Activated CD4-positive, CD25-positive, alpha-beta regulatory T cell treated with anti-CD3 and anti-CD28 coated beads, Interleukin-2, amount 50 U/mL, for 16 hours (primary cell): ENCODE measurements at places on chromosomes 6 and 20.

DNA sequence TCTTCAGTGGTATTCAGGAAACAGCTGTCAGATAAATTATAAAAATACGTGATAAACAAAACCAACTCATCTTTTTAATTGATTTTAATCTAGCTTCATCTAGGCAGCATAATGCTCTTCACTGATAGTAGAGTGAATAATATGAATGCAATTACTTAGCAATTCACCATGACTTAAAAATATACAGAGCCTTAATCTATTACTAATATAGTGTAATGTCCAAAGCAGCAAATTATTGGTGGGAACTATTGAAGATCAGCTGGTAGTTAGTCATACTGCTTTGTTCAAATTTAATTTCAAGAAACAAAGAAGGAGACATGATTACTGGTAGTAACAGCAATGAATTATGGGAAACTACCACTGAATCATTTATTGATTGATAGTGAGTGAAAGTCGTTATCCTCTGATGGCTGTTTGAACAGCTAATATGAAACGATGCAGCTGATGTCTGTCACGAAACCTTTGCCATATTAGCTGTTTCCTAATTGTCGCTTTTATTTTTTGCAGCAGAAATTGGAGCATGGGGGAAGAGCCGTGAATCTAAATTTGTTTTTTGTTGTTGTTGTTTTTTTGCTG is 99.2 kb downstream of the NKAIN2 start:
- no peak for DNase-seq

DNA sequence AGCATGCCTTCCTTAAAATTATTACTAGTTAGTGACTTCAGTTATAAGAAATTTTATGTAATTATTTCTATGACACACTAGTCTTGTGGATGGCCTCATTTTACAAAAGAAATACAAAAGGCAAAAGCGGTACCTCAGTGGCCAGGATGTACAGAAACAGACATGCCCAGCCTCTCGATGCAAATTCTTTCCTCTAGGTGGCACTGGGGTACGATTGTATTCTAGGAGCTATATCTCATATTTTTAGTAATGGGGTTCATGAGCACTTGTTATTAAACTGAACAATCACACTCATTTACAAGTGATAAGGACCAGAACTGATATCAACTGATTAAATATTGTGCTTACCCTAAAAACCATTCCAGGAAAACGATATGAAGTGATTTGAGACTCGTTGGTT is 59.8 kb downstream of the SOD2 start:
- DNase-seq, result no peak

- peak; percentile 21 for DNase-seq
These were observed 95.3 kb upstream of the BHLHE23 start for GRCh38 chr20:63101781-63102720.

- no peak for DNase-seq
These were observed 60.4 kb downstream of the COL19A1 start for GRCh38 chr6:69926745-69927144.

GRCh38 chr20:43492101-43492500 is 15.4 kb upstream of the L3MBTL1 start:
- DNase-seq, result no peak

DNA sequence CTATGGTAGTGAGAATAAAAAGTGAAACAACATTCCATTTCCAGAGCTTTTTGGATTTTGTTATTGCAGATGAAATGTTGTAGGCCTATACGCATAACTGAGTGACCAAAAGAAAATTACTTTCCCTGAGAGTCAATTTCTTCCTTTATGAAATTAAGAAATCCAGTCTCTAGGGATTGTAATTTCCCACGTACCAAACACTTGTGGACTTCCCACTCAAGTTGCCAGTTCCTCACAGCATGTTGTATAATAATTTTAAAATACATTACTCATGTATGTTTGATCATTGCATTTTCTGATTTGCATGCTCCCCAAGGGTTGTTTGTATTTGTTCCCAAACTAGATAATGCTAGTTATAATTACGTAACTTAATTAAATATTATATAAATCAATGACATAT is 12.0 kb upstream of the PRDM1 start:
- DNase-seq, result no peak

GRCh38 chr6:37554480-37554819 is 54.8 kb upstream of the CCDC167 start:
- DNase-seq, result no peak

- no peak for DNase-seq
These were observed 10.3 kb downstream of the KCNK5 start for GRCh38 chr6:39218868-39219567.

GRCh38 chr6:127291495-127291894 is 24.8 kb downstream of the RNF146 start:
- DNase-seq, result no peak

DNA sequence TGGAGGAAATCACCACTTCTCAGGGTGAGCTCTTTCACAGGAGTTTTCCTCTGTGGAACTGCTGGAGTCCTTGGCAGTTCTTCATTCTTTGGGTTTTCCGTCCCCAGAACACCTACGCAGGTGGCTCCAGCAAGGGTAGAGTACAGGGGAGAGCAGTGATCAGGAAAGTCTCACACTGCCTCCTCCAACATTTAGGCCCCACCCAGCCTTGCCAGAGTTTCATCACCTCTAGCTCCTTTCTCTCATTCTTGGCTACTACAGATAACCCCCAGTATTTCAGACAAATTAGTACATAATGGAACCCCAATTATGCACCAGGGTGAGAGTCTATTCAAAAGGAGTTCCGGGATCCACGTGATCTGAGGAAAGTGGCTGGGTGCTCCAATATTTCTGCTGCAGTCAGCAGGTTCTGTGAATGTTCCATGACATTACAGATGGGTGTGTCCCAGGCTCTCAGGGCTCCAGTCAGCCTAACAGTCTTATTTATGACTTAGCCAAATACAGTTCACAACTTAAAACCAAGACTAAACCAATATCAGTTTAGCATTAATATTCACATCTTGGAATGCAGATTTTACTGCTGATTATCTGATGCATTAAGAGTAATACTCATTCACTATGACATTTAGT is 44.6 kb downstream of the GPR63 start:
- DNase-seq, result no peak

DNA sequence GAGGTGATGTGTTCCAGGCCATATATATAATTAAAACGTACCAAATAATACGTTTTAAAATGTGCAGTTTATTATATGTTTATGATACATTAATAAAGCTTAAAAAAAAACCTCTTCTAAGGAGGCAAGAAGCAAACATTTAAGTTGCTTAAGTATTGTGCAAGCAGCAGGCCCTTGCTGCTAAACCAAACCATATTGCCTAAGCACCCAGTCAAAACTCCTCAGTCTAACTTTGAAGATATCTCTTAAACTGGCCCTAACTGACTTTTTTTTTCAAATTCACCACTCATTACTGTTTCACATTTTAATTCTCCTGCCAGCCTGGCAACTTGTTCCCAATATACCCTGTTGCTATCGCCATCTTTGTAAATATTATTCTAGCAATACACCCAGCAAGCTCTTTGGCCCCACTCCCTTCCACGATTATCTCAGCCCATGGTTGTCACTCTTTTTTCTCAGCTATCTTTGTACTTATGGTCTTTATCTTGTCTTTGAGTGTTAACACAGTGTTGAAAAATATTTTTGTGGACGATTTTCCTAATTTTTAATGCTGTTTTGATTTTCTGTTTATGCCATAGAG is 60.9 kb downstream of the C6orf58 start:
- DNase-seq, result no peak

GRCh38 chr6:36362551-36363370 is 24.7 kb downstream of the ETV7 start:
- DNase-seq, result no peak

- DNase-seq, result no peak
These were observed 189.9 kb upstream of the PRDM1 start for GRCh38 chr6:105896052-105896820.

GRCh38 chr6:70379473-70380013 is 33.8 kb upstream of the FAM135A start:
- no peak for DNase-seq

- no peak for DNase-seq
These were observed 838 bp downstream of the AHCY start for GRCh38 chr20:34302312-34302722.

GRCh38 chr6:149445573-149445972 is 39.2 kb downstream of the ZC3H12D start:
- no peak for DNase-seq

DNA sequence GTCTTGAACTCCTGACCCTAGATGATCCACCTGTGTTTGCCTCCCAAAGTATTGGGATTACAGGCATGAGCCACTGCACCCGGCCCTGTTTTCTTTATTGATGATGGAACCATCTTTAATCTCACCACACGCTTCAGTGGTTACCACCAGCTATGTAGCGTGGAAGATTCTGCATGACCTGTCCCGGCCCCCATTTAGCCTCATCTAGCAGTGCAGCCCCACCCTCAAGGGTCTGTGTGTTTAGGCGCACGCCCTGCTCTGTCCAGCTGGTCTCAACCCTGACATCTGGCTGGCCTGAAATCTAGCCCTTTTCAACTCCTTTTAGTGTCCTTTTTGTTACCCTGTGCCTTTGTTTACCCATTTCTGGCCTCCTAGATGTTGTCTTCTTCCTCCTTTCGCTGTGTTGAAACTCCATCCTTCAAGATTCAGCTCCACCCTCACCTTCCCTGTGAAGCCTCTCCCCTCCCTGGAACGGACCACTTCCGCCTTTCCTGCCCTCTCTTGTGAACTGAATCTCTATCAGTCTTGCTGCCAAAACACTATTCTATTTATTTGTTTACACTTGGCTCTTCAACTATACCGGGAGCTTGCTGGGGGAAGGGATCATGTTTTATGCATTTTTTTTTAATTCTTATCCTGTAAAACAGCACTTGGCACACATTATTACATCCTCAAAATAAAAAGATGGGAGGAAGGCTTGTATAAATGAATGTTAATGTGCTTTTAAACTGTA is 101.0 kb upstream of the MTHFD1L start:
- DNase-seq, result no peak

- no peak for DNase-seq
These were observed 27.2 kb downstream of the DSE start for GRCh38 chr6:116397914-116398313.

GRCh38 chr6:49980898-49981297 is 11.5 kb upstream of the DEFB113 start:
- DNase-seq, result no peak

GRCh38 chr6:21593927-21594415 is 420 bp downstream of the SOX4 start:
- no peak for DNase-seq

DNA sequence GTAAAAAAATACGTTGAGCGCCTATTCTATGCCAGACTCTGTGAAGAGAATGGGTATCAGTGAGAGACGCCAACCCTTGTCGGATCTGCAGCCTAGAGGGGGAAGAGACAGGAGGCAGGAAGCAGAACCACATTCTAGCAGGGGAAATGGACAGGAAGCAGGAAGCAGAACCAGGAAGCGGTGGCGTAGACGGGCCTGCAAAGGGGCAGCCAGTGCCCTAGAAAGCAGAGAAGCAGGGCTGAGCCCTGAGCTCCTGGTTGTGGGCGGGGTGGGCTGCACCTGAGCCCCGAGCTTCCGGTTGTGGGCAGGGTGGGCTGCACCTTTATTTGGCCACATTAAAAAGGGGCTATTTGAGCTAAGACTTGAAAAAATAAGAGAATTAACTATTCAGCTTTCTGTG is 71.9 kb downstream of the FAM120B start:
- DNase-seq, result no peak

DNA sequence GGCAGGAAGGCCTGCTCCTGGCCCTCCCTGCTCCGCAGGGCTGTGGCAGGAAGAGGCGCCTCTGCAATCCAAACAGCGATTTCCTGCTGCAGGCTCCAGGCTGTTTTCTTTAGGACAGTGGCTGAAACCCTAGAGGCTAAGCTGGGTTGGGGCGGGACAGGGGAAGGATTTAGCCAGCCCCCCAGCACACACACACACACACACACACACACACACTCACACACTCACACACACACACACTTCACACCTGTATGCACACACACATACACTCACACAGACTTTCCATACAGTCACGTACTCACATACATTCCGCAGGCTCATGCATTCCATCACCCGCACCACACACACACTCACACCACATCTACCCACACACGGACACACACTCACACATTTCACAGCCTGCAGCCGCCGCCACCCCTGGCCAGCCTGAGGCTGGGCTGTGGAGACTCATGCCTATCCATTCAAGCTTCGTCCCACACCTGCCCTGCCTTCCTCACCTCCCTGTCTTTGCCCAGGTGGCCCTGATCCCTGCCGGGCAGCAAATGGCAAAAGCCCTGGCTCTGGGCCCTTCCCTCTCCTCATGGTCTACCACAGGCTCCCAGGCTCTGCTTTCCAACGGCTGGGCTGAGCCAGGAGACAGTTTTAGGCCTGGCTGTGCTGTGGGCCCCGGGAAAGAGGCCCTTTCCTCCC is 17.9 kb downstream of the MDFI start:
- no peak for DNase-seq

GRCh38 chr20:2109425-2110210 is 8.0 kb downstream of the STK35 start:
- no peak for DNase-seq

GRCh38 chr6:130713144-130713543 is 114.1 kb upstream of the SMLR1 start:
- no peak for DNase-seq

DNA sequence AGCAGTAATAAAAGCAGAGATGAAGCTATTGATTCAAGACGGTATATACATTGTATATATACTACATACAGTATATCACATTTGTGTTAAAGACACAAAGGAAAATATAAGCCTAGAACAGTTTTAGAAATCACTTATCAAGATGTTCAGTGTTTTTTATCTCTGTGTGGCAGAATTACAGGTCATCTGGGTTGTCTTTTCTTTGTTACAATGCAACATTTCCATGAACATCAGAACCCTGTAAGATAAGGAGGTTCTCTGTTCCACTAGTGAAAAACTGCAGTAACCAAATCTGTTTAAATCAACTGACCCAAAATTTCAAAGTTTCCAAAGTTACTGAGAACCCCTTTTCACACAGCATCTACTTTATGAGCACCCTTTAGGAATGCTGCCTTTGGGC is 42.2 kb downstream of the B4GALT5 start:
- no peak for DNase-seq

GRCh38 chr6:169960886-169961611 is 209.6 kb downstream of the ERMARD start:
- DNase-seq, result no peak

GRCh38 chr20:19802492-19803158 is 44.6 kb downstream of the RIN2 start:
- no peak for DNase-seq

GRCh38 chr6:155854787-155855186 is 399.1 kb upstream of the NOX3 start:
- no peak for DNase-seq

DNA sequence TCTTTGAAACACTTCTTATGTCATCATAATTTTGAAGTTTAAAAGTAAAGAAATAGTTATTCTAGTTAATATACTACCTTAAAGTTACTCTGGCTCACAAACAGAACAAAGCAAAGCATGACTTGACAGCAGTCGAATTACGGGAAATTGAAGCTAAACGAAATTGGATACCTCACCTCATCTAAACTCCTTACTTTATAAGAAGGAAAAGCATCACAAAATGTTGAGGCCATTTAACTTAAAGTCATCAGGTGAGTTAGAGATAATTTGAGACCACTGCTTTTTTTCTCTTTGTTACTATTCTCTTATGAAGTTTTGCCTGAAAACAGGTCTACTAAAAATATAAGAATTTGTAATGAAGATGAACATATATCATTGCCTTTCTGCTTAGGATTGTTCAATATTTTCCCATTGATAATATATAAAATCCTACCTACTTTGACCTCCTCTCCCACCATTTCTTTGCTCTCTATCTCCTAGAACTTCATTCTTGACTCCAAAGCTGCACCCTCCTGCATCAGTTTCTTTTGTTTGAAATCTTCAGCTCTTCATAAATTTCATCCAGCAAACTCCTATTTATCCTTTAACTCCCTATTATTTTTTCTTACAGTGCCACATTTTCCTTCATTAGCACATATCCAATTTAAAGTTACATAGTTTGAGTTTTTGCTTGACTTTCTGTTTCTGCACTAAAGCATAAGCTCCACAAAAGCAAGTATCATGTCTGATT is 510.7 kb upstream of the ZNF337 start:
- no peak for DNase-seq
